Endodermal cell (in vitro differentiated cells): ENCODE measurements at places on chromosomes 6 and 20. TPM values are rescaled to one million over a fixed set of nuclear protein-coding genes. Genes with fewer than 3 reads are reported as not detected.

TAAR8 gene
- total RNA-seq = not detected in 2 replicates

- no peaks in the 10 kb centered on the region for H3K4me1 ChIP-seq
- no peak overlapping the region for H3K27ac ChIP-seq
- H3K36me3 ChIP-seq = peaks cover 31% of the 10 kb centered on the region
- H3K27me3 ChIP-seq = no peaks in the 10 kb centered on the region
These were observed 68.6 kb downstream of the CDK19 start for GRCh38 chr6:110746680-110747079.

- no peaks in the 10 kb centered on the region for H3K27me3 ChIP-seq
- H3K36me3 ChIP-seq = no peaks in the 10 kb centered on the region
- H3K4me3 ChIP-seq = no peak overlapping the region
These were observed 22.9 kb downstream of the DZANK1 start for GRCh38 chr20:18443886-18444285.

DNA sequence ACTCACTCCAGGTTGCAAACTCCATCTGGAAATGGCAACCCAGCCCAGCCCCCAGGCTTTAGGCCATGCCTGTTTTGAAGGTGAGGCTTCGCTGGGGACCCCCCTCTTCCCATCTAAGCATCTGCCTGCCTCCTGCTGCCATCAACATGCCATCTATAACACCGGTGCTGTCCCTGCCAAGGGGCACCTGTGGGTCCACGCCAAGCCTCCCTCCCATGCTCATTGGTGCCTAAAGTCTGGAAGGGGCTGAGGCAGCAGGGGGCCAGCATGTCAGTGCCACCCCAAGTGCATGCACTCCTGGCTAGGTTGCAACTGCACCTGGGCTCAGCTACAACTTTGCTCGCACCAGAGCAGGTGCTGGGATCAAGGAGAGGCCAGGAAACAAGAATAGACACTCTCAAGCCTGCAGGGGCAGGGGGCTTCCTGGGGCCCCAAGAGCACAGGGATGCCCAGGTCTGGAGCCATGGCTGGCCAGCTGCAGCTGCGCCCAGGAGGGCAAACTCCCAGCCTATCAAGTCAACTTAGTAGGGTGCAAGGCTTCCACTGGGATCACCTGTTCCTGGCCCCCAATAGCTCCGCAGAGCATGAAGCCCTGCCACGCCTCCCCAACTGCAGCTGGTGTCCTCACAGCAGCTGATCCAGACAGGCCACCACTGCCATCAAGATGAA lies 151.3 kb upstream of the HSF2 start:
- H3K4me1 ChIP-seq = no peaks in the 10 kb centered on the region
- no peaks in the 10 kb centered on the region for H3K36me3 ChIP-seq
- no peak overlapping the region for H3K4me3 ChIP-seq

- no peaks in the 10 kb centered on the region for H3K27me3 ChIP-seq
- DNase-seq = no peak
- H3K36me3 ChIP-seq = no peaks in the 10 kb centered on the region
- H3K27ac ChIP-seq = no peak overlapping the region
- no peak overlapping the region for H3K4me3 ChIP-seq
These were observed 18.3 kb downstream of the KIF16B start for GRCh38 chr20:16554766-16555543.
